ENCODE measurements at places on chromosomes 3 and 15.
A peak's percentile ranks its signal among the peaks of the same experiment; 100 is the strongest.

DNA sequence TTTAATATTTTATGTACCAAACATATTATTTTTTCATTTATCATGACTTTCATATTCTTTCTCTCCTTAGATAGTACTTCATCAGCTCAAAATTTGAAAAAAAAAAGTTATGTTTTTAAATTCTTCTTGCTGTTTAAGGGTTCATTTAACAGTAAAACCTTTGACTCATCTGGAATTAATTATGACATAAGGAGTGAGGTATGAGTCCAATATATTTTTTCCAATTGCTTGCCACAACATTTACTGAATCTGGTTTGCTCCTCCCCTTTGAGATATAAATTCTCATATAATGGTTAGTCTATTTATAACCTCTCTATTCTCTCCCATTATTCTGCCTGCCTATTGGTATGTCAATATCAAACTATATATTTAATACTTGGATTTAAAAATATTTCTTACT, 387.8 kb downstream of the TUSC7 start:
- no peak for DNase-seq

DNA sequence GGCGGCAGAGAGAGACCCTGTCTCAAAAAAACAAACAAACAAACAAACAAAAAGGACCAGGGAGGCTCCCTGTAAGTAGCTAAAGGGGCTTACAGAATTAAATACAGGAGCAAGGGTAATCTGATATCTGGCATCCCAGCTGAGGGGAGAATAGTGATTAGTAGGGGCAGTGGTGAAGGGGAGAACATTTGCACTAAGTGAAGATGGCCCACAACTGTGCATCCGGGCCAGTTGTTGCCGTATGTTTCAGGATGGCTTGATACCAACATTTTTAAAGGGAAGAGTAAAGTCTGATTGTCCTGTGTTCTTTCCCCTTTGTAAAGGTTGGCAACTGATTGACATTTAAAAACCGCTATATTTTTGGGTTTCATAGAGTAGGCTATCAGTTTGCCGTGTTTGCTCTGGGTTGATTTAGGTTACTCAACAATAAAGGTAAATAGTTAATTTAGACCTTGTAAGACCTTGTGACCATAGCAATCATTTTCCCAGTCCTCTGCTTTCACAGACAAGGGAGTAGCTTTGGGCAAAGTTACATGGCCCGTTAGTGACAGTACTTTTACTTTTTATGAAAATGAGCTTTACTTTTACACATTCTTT, 167.8 kb downstream of the PTPRG start:
- no peak for DNase-seq

DNA sequence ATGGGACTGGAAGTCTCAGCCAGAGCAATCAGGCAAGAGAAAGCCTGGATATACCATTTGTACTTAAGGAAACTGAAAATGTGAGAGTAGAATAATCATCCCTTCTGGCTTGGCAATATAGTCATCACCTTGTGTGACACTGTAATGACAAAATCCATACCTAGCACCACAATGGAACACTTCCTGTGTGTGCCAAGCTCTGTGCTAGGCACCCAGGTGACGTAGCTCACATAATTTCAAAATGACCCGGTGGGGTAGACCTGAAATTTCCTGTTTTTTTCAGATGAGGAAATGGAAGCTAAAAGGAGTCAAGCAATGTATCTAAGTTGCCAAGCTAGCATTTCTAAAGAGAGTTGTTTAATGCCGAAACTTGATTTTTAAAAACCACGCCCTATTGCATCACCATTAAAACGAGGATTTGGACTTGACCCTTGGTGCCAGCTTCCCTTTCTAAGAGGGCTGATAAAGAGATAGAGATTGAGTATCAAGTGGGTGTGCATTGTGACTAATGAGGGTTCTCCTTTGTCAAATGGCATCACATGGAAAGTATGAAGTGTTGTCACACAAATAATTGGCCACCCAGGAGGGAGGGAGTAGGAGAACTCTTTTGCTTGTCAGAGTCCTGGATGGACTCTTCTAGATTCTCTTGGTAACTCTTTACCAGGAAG, 141.3 kb upstream of the PDZRN3 start:
- no peak for DNase-seq

DNA sequence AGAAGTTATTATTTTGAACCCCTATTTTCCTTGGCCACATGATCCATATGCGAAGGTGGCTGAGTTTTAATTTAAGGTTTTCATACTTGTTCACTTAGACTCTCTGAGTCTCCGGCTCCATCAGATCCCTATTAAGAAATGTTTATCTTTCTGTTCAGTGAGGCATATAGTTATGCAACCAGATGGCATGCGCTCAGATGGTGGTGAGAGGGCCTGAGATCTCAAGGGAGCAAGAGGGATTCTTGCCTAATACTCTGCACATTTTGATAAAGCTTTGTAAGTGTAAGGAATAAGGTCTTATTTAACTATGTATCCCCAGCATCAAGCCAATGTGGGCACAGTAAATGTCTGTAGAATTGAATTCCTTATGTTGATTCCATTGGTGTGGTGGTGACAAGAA, 78.9 kb upstream of the DPH6 start:
- DNase-seq, result no peak

GRCh38 chr3:115685097-115685496, 61.8 kb downstream of the GAP43 start:
- no peak for DNase-seq

DNA sequence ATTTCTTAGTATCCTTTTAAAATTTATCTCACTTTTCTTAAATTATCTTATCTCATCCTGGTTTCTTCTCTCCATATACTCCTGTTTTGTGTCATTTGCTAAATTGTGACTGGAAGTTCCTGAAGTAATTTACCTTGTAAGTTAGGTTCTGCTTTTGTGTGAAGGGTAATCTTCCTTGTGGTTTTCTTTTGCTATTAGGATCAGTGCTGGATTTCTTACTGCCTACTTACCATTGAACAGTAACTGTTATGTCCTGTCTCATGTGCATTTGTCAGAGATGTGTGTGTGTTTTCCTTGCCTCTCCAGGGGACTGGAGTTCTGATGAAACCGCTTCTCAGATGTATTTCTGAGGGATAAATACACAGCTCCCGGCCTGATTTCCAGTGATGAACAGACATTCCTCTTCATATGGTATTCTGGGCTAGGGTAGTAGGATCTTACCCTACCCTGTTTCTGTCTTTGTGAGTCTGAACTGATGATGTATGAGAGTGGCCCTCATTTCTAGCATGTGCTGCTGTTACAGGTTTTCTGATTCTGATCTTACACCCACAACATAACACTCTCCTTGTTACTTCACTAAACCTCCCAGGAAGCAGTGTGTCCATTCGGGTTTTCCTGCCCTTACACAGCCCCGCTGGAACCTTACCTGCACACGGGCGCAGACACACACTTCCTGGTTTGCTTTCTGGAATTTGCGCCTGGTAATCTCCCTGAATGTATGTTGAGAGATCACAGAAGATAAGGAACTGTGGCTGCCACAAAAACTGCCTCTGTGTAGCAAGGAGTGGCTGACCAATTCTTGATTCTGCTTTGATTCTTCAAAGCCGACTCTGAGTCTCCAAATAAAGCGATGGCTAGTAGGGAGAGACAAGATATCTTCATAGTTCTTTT, 14.7 kb downstream of the PAK2 start:
- DNase-seq, result no peak

- peak; percentile 44 for DNase-seq
Measured at GRCh38 chr3:126850370-126851085, 132.4 kb upstream of the PLXNA1 start.

Data from HT1080 (cell line).